Stomach (tissue), 19 donors: ENCODE measurements at places on chromosomes 5 and 9.

- DNase-seq: no peak
Measured at GRCh38 chr5:31769530-31769929, 130.6 kb downstream of the PDZD2 start.

DNA sequence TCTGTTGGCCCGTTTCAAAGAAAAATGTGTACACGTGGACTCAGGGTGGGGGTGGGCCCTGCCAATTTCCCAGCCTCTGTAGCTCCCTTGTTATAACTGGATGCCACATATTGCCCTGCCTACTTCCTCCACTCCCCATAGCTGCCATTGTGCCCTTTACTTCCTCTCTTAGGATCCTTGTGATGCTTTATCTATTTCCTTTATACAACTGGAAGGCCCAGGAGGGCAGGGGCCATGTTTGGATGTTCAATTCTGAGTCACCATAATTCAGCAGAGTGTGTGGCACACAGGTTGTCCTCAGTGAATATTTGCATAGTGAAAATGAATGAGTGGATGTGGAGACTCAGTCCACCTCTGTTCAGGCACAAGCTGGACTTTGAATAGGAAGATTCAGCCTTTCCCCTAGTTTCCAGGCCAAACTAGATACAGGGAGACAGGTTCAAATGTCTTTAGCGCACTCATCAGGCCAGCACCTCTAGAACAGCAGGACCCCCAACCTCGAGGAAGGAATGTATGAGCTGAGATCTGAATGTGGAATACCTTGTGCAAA, 10.6 kb upstream of the FEM1C start:
- no peak for DNase-seq

DNA sequence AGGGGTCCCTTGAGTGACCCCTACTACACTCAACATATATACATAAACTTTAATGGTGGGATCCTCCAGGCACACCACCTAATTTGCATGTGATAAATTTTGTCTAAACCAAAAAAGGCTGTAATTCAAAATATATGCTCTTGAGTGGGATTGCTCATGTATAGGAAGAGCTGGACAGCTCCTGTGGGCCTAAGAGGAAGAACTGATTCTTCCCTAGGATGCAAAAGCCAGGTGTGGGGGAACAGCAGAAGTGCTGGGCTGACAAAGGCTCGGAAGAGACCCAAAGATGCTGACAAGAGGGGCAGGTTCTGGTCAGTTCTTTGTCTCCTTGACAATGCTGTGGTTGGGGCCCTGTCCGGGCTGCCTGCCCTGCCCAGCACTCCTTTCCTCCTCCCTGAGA, 43.9 kb downstream of the PCDH1 start:
- no peak for DNase-seq

GRCh38 chr9:13811876-13812275, 502.1 kb downstream of the NFIB start:
- no peak for DNase-seq

DNA sequence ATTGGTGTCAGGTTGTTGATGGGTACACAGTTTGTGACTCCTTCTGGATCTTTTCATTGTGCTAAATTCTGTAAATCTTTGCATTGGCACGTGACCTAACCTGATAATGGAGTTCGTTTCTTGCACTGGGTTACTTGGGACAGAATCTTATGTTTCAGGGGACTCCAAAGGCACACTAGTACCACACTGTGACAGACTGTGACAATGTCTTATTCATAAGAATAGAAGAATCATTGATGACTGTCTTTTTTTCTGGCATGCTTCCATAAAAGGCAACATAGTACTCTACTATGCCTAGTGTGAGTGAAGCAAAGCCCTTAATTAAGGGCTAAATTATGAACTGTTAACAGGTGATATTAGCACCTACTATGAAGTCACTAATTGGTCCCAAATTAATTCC, 35.4 kb upstream of the RICTOR start:
- no peak for DNase-seq
